Stimulated activated CD4-positive, alpha-beta T cell treated with anti-CD3 and anti-CD28 coated beads, TNF-alpha, amount 100 ng/mL, for 1 hour (primary cell): ENCODE measurements at places on chromosomes 12 and 14.

DNA sequence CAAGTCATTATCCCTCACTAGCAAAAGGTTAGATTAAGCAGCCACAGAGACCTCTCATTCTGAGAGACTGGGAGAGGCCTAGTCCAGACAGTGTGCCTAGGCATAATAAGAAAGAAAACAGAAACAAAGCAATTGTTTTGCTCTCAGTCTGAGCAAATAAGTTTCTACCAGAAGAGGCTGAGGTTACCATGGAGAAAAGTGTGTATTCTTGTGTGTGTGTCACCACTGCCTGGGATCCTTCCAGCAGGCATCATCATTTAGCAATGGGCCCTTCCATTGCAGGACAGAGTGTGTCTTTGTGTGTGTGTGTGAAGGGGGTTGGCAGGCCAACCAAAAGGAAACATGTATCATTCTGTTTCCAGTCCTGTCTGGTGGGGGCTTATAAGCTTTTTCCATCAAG, 3.7 kb downstream of the EFS start:
- no peak for DNase-seq

- no peak for DNase-seq
Observed at GRCh38 chr12:19483727-19484126, 44.4 kb downstream of the AEBP2 start.

DNA sequence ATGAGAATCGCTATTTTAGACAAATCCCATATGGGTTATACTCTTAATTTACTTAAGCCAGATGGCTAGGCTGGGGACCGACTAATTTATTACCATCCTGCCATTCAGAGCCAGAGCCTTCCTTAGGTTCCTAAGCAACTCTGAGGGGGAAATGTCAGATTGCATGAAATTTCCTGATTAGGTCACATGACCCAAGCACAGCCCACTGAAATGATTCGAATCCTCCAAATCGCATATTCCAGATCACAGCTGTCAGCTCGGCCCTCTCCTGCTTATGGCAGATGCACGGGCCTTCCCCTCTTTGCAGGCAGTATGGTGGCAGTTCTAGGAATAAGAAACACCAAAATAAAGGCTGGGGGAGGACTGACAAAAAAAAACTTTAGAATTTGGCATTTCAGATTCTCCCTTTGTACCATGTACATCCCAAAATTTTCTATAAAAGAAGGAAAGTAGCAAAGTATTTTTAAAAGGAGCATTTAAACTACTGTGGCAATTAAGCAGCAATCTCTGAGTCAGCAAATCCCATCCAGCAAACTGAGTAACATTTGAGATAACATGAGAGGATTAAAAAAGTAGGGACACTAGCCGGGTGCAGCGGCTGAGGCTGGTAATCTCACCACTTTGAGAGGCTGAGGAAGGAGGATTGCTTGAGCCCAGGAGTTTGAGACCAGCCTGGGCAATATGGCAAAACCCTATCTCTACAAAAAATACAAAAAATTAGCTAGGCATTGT, 30.5 kb upstream of the NUDT4 start:
- DNase-seq = no peak

GRCh38 chr14:106209755-106210154, 683.4 kb downstream of the TMEM121 start:
- DNase-seq = no peak

GRCh38 chr12:44159216-44159615, 323.3 kb downstream of the TMEM117 start:
- DNase-seq = no peak

- DNase-seq = no peak
Observed at GRCh38 chr12:21220266-21220665, 89.3 kb downstream of the SLCO1B1 start.

DNA sequence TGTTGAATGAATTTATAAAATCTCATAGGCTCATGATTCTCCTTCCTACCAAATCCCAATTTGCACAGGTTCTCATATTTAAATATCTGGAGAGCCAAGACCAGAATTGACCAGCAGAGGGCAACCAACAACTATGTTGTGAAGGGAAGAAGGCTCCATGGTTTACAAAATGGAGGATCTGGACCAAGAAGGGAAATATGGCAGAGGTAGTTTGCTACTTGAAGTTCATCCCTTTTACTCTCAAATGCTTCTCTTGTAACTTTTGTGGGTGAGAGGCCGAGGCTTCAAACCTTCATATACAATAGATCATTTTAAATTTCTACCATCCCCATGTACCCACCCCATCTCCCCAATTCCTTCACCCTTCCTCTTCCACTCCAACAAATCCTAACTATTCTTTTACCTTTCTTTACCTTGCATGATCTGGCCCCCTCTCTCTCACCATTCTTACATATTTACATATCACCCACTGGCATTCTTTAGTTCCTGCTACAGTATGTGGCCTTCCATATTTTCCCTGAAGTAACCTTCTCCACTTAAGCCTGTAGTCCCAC, 3.8 kb upstream of the SMARCC2 start:
- peak; percentile 34 for DNase-seq

DNA sequence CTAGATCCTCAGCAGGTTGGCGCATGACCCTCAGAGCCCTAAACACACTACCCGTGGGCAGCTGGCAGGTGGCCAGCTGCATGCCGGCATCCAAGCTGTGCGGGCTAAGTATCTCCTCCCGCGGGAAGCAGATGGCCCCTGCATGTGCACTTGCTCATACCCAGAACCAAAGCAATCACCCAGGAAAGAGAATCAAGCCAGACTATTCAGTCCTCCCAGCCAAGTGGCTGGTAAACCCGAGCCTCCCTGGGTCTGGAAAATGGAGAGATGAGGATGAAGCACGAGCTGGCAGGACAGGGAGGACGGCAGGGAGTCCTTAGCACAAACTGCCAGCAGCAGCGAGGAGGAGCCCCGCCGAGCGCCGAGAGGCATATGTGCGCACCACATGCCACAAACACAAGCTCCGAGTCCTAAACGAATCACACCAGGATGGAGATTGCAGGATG, 139.7 kb downstream of the RIMBP2 start:
- DNase-seq = no peak
